ENCODE measurements at places on chromosomes 1 and 21.
A peak's percentile ranks its signal among the peaks of the same experiment; 100 is the strongest.

DNA sequence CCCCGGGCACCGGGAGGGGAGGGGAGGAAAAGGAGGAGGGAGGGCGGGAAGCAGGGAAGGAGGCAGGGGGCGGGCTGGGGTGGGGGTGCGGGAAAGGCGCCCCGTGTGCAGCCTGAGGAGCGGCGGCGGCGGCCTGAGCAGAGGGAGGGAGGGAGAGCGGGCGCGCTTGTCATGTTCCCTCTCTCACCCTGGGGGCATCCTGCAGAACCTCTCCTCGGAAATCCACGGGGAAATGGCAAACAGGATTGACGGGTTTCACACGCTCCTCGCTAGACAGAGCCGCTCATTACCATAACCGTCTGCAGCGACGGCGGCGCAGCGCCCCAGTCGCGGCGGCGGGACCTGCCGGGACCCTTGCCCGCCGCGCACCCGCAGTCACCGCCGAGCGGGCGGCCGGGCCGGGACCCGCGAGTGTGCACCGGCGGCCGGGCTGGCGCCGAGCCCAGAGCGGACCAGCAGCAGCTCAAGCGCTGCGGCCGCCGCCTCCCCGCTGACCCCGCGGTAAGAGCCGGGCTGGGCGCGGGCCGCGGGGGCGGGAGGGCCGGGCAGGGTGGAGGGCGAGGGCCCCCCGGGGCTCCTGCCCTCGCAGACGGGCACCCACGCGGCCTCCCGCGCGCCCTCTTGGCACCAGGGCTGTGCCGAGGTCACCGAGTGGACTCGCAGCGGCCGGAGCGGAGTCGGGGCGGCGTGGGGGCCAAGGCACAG, at the start of gene SERTAD4:
Gene SERTAD4 (plus strand): TSS at position 286 of the 705 bp plus-strand sequence. CDS start 5,165 bp downstream, outside the sequence.
- DNase-seq = peak; percentile 60

GRCh38 chr1:90579212-90579802, 137.8 kb downstream of the BARHL2 start:
- DNase-seq = no peak

- DNase-seq = no peak
Measured at GRCh38 chr1:84872696-84873355, 20.2 kb downstream of the LPAR3 start.

GRCh38 chr1:27070390-27071048, 57.9 kb upstream of the TENT5B start:
- peak; percentile 75 for DNase-seq

DNA sequence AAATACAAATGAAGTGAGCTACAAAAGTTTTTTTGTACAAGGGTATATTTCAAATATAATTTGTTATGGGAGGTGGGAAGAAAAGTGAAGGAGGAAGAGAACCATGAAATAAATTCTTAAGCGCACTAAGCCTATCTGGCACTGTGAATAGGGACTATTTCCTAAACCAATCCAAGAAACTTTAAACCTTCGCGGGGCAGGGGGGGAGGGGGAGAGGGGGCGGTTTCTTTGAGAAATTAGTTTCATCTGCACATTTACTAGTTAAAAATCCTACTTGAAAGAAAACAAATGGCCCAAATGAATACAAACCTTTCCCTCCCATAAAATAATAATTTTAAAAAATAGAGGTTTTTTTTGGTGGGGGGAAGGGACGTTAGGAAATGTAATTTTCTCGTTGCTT, 364 bp downstream of the GOLPH3L start:
- no peak for DNase-seq

DNA sequence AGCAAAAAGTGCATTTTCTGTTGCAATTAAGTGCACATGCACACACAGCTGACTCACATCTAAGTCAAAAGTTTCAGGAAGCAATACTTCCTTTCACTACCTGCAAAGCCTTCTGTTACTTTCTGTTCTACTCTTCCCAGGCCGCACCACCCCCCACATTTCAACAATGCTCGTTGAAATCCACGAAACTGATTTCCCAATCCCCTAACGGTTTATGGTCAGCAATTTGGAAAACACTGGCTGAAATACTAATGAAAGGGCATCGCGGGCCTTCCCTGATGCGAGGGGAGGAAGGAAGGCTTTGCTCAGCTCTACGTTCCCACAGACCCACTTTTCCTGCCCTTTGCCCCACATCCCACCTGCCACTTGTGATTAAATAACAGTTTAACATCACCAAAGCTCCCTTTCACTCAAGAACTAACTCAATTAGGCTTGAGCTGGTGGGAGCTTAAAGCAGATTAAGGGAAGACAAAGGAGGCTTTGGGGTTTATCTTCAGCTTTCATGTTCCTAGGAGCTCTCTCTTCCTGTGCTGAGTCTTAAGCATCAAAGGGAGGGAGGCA, 243.2 kb upstream of the RAB4A start:
- DNase-seq = no peak

DNA sequence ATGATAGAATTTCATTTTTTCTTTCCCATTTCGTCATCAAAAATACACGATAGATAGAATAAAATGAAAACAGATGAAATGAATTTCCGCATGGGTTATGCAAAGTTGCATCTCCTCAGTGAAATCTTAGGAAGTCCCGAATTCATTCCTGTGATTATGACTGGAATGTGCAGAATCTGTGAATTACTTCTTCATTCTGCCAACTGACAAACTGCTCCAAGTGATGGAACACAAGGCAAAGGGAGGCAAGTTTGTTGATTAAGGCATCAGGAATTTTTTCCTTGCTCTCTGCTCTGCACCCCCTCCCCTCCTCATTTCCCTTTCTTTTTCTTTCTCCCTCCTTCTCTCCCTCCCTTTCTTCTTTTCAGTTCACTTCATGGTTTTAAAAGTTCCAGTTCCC, 37.0 kb upstream of the ADGRL4 start:
- DNase-seq = no peak

GRCh38 chr1:54826226-54826816, 25.2 kb upstream of the TTC22 start:
- no peak for DNase-seq

- DNase-seq = no peak
Measured at GRCh38 chr1:205980237-205980870, 22.8 kb downstream of the RAB7B start.

- peak; percentile 54 for DNase-seq
Measured at GRCh38 chr1:51535006-51535592, 16.0 kb upstream of the EPS15 start.

- no peak for DNase-seq
Measured at GRCh38 chr1:13948888-13949391, 249.0 kb downstream of the PRDM2 start.

- no peak for DNase-seq
Measured at GRCh38 chr1:240232530-240232929, 140.8 kb downstream of the FMN2 start.

DNA sequence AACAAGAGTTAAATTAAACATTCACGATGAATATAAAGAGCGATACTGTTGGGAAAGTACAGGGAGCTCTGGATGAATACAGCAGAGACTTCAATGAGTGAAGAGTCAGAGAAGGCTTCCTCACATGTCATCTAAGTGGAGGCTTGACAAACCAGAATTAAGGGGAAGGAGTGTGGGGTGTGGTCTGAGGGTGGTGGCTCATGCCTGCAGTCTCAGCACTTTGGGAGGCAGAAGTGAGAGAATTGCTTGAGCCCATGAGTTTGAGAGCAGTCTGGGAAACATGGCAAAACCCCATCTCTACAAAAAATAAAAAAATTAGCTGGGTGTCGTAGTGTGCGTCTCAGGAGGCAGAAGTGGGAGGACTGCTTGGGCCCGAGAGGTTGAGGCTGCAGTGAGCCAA, 8.7 kb downstream of the SDHB start:
- no peak for DNase-seq

GRCh38 chr1:48851638-48852037, 74.9 kb upstream of the BEND5 start:
- DNase-seq = no peak

- DNase-seq = peak; percentile 73
Measured at GRCh38 chr1:6475381-6476133, 9.6 kb upstream of the TNFRSF25 start.

GRCh38 chr1:17162941-17163340, 42.0 kb upstream of the PADI1 start:
- no peak for DNase-seq

GRCh38 chr1:3352952-3353331, 101.5 kb upstream of the ARHGEF16 start:
- no peak for DNase-seq

Data from H9 (cell line).